Panc1 (cell line): ENCODE measurements at places on chromosomes 5 and 9.

DNA sequence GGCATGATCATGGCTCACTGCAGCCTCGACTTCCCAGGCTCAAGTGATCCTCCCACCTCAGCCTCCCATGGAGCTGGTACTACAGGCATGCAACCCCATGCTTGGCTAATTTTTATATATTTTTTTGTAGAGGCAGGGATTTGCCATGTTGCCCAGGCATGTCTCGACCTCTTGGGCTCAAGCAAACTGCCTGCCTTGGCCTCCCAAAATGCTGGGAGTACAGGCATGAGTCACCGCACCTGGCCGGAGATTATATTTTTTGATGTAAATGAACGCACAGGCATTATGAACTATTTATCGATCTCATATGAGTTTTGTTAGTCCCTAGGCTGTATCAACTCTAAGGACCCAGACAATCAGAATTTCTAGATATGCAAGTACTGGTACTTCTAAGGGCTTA, 25.5 kb upstream of the CEP120 start:
- DNase-seq: no peak

DNA sequence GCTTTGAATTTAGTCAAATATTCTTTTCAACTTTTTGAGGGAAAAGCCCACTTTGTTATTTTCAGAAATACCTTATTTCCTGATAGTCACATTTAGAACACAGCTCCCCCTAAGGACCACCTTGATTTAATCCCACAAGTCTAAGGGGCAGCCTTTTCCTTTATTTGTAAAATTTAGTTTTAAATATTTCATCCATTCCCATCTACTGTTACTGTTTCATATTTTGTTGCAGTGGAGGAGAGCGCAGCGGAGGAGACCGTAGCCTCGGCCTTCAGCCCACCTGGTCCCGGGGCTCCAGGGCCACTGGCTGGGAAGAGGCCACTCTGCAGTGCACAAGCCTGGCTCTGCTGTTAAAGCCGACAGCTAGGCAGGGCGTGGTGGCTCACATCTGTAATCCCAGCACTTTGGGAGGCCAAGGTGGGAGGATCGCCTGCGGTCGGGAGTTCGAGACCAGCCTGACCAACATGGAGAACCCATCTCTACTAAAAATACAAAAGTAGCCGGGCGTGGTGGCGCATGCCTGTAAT, 19.6 kb downstream of the LPCAT1 start:
- DNase-seq: no peak

DNA sequence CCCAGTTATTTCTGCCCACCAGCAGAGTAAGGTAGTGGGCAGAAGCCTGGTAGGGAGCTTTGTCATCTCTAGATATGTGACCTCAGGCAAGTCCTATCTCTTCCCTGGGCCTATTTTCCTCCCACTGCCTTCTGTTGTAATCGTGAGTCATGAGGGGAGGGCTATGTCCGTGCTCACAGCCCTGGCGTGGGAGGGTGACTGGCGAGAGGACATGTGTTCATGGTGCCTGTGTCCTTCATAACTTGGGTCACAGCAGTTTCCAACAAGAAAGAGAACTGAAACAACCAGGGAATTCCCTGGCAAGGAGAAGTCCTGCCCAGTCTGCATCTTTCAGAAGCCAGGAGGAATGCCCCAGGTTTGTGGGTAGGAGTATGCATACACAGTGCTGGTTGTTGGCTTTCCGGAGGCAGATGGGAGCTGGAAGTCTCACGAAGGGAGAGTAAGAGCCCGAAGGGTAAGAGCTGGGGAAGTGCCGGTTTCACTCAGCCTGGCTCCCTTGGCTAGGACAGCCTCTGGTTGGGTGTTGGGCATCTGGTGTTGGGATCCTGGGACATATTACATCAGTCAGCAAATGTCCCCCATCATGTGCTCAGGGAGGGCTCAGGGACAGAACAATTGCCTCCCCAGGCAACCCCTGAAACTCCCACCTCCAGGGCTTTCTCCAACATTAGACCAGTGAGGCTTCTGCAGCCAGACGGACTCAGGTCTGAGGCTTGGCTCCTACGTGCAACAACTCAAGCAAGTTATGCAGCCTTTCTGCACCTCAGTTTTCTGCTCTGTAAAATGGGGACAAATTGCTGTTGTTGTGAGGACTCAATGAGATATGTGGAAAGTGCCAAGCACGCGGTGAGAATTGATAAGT, 4.3 kb upstream of the TIFAB start:
- DNase-seq: no peak

DNA sequence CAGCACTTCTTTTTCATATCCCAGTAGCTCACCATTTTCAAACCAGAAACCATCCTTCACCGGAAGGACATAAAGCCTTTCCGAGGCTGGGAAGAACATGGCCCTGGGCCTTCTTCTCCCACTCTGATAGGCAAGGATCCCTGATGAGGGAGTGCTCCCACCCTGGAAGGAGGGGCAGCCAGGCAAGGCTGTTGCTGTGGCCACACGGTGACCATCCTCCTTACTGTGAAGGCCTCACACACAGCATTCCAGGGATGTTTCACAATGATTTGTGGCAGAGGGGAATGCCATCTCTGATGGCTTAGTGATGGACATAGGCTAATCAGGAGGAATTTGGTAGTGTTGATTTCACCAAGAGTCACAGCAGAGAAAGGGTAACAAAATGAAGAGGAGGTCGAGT, 130.7 kb downstream of the ADAMTS12 start:
- no peak for DNase-seq

GRCh38 chr5:142820447-142820846, 50.3 kb downstream of the ARHGAP26 start:
- DNase-seq: no peak

GRCh38 chr5:32933692-32934091, 222.6 kb downstream of the NPR3 start:
- no peak for DNase-seq

GRCh38 chr5:3278643-3279042, 317.0 kb upstream of the IRX1 start:
- DNase-seq: no peak

GRCh38 chr5:10297646-10298204, 10.0 kb downstream of the CMBL start:
- no peak for DNase-seq

DNA sequence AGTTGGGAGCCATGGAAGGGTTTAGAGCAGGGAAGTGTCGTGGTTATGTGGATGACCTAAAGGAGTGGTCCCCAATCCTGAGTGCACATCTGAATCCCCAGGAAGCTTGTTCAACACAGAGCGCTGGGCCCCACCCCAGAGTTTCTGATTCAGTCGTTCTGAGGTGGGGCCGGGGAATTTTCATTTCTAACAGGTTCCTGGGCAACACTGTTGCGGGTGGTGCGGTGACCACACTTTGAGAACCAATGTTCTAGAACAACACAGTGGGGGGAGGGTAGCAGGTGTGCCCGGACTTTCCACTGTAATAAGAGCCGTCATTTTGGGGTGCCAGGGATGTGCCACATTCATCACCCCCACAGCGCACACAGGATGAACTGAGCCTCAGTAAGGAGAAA, 39.3 kb downstream of the DUSP1 start:
- DNase-seq: no peak

DNA sequence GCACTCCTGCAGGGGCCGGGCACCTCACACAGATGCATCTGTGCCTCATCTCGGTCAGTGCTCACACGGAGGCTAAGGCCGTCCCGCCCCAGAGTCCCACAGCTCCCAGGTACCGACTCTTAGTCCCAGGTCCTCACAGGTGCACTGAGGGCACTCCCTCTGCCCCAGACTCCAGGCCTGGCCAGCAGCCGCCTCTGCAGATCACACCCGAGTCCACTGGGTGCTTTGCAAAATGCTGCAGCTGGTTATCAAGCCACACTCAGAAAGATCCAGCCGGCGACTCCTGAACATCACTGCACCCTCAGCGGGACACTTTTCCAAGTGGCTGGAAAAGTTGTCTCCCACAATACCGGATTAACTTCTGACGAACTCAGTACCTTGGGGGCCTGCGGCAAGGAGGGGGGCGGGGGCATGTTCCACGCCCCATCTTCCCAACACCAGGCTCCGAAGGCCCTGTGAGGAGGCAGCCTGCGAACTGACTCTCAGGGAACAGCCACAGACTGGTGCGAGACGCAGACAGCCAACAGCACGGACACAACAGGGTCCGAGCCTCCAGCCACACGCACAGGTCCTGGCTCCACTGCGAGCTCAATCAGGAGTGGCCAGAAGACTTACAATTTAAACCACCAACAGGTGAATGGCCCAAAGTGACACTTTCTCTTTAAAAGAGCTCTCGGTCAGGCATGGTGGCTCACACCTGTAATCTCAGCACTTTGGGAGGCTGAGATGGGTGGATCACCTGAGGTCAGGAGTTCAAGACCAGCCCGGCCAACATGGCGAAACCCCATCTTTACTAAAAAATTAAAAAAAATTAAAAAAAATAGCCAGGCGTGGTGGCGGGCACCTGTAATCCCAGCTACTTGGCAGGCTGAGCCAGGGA, 4.0 kb downstream of the BRD3 start:
- DNase-seq: no peak

DNA sequence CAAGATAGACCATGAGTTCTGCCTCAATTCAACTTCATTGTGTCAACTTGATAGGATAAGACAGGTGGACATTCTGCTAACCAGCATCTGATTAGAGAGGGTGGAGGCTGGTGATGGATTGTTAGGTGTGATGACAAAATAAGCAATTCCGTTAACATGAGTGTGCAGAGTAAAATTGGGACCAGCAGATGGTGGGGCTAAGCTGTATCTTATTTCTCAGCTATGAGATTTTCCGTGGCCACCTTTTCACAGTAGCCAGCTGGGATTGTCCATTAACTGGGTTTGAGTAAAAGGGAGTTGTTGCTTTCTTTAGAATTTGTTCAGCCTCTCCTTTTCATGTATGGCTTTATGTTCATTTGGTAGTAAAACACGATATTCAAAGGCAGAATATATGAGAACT, 28.8 kb upstream of the TAL2 start:
- no peak for DNase-seq

- no peak for DNase-seq
Observed at GRCh38 chr5:116418016-116418415, 156.6 kb downstream of the SEMA6A start.

- no peak for DNase-seq
Observed at GRCh38 chr5:149528281-149529060, 22.8 kb downstream of the CSNK1A1 start.

DNA sequence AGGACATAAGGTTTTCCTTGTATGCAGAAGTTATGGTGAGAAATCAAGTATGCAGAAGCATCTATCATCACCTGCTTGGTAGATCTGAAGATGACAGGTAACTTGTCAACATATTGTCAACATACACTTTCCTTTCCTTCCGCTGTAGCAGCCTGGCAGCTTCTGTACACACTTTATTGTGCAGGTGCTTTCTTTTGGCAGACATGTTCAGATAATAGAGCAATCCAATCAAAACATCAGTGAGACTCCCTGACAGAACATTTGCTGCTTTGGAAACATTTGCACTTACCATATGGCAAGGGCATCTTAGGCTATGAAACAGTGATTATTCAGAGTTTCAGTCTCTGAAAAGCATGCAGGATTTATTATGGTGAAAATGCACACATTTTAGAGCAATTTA, 161.1 kb upstream of the CDH12 start:
- DNase-seq: no peak

DNA sequence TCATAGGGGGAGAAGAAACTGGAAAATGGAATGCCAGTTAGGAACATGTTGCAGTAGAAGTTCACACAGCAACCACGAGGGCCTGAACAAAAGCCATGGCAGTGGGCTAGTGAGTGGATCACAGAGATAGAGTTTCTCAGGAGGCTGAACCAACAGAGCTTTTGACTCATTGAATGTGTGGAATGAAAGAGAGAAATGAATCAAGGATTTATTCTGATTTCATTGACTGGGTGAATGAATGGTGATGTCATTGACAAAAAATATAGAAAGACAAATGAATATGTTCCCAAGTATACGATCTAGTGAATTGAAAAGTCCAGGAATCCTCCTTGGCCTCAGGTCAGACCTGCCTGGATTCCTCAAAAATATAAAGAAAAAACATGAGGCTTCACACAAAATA, 99.2 kb downstream of the ZNF462 start:
- no peak for DNase-seq

- DNase-seq: no peak
Observed at GRCh38 chr5:6750951-6751685, 37.9 kb downstream of the TENT4A start.

GRCh38 chr9:122213102-122213588, 15.6 kb downstream of the LHX6 start:
- no peak for DNase-seq

GRCh38 chr9:106228861-106229260, 534.5 kb downstream of the TMEM38B start:
- no peak for DNase-seq

- DNase-seq: no peak
Observed at GRCh38 chr5:171573451-171574225, 154.2 kb downstream of the FGF18 start.

DNA sequence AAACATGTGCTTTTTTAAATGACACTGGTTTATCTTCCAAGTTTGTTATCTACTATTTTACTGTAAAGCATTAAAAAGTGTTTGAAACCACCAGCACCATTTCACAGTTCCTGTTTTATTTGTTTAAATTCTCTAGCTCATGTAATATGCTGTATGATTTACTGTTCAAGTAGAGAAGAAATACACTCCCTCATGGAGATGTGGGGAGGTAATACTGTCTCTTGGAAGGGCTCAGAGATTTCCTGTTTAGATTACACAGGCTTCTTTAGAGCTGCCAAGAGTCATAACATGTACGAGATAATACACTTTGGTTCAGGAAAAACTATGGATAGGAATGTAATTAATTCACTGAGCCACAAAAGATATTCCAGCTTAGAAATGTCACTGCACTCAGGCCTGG, 135.0 kb upstream of the CCDC152 start:
- DNase-seq: no peak

DNA sequence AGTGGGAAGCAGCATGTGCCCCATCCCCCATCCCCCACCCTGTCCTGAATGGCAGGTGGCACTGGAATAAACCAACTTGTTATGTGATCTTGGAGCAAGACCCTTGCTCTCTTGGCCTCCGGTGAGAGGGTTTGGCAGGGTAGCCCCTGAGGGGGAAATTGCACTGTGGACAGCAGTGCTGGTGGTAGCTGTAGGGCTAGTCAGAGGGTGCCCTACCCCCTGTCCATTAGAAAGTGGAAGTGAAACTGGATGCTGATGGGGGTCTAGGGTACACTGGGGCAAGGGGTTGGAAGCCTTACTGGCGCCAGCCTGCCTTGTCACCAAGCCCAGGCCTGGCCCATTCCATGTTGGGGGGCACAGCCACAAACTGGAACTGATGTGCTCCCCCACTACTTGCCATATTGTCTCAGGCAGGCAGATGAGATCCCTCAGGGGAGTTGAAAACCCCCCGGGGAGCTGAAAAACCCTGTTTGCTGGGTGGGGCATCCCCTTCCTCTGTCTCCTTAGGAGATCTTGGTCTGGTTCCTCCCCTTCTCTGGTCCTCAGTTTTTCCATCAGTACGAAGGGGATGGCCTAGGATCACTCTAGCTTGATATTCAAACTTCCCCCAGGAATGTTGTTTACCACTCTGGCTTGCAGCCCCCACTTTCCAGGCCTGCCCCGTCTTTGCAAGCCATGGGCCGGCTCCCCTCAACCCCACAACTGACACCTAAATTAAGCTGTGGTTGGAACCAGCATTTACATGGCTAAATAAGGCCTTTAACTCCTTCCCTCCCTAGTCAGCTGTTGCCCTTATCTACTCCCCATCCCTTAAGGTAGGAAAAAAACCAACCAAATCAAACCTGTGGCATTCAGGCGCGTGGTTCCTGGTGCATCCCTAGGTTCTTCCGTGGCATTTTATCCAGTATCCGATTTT, 14.4 kb upstream of the SYNPO start:
- no peak for DNase-seq

- DNase-seq: no peak
Observed at GRCh38 chr5:11491404-11492075, 412.7 kb downstream of the CTNND2 start.

- DNase-seq: no peak
Observed at GRCh38 chr5:180990882-180991242, 2.2 kb downstream of the BTNL3 start.

GRCh38 chr9:5783982-5784381, 48.9 kb downstream of the ERMP1 start:
- no peak for DNase-seq
